ENCODE measurements at places on chromosomes 6 and 20.

DNA sequence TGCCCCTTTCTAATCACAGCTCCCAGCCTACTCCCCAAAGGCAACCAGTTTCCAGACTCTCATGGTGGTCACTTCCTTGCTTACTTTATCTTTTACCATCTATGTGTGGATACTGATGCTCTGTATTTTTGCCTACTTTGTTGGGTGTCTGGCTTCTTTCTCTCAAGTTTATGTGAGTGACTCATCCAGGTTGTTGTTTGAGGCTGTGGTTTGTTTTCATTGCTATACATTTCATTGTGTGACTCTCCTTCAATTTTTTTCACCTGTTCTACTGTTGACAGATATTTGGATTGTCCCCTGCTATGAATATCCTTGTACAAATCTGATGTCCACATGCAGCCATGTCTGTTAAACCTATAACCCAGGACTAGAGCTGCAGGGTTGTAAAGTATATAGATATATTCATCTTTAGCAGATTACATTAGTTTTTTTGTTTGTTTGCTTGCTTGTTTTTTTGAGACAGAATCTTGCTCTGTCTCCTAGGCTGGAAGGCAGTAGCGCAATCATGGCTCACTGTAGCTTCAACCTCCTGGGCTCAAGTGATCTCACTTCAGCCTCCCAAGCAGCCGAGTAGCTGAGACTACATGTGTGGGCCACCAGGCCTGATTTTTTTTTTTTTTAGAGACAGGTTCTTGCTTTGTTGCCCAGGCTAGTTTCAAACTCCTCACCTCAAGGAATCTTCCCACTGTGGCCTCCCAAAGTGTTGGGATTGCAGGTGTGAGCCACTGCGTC, 72.9 kb upstream of the EEF1E1 start:
- no peak for DNase-seq

- no peak for DNase-seq
These were observed 12.7 kb upstream of the SMOC2 start for GRCh38 chr6:168428052-168428826.

DNA sequence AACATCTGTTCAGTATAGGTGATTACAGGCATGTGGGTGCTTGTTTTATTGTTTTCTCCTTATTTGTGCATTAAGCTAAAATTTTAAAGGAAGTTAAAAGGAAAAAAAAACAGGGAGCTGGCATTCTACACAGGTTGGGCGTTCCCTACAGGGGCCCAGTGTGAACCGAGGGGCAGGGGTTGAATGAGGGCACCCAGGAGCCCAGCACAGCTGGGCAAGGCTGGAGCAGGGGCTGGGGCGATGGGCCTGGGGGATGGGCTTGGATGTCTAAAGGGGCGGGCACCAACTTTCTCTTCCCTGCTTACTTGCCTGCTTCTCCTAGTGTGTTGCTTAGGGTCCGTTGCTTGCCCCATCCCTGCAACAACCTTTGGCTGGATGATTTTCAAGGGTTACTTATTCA, 230.2 kb upstream of the RNF24 start:
- no peak for DNase-seq

DNA sequence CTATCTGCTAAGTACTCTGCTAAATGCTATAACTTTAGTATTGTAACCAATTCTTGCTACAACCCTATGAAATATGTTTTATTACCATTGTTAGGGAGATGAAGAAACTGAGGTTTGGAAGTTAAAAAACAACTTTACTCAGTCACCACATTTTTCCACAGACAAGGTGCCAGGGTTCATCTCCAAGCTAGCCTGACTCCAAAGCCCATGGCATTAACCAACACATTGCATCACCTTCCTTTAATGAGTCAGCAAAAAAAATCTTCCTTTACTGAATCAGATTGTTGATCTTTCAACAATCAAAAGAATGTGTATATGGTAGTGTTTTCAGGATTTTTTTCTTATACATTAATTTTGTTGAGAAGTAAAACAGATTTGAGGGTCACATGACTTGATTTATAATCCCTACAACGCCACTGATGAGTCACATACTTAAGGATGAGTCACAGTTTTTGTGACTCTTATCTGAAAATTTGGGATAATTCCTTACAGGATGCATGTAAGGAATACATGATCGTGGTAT, 41.5 kb downstream of the MAN1A1 start:
- no peak for DNase-seq

GRCh38 chr6:14811775-14812428, 434.0 kb upstream of the JARID2 start:
- no peak for DNase-seq

DNA sequence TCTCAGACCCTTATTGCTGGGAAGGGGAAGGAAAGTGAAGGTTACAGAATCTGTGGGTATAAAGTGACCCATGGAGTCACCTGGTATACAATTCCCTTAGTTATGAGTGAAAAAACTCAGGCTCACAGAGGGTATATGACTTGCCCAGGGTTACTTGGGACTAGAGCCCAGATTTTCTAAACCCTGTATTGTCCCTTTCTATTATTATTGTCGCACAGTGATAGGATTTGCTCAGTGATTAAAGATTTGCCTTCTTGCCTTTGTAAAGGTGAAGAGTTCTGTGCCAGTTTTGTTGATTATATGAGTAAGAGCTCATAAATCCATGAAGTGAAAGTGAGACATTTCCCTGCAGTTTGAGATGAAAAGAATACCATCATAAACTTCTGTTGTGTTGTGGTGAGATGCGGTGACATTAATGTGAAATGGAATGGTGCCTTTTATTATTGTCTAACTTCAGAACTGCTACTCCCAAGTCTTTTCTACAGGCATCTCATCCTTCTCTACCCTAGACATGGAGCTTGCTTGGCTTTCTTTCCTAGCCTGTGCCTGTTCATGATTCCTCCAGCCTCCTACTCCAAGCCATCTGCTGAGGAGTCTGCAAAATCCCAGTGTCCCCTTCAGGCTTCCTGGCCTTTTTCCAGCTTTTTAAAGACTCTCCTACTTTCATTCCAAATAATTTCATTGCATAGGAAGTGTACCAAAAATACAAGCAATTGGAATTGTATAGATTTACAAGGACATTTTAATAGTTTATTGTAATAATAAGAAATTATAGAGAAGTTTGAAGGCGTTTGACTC, 33.5 kb upstream of the ADIG start:
- DNase-seq = no peak

GRCh38 chr6:10719296-10719963, 3.4 kb upstream of the TMEM14C start:
- DNase-seq = no peak

- DNase-seq = no peak
These were observed 9.1 kb upstream of the ZNF133 start for GRCh38 chr20:18279242-18279641.

DNA sequence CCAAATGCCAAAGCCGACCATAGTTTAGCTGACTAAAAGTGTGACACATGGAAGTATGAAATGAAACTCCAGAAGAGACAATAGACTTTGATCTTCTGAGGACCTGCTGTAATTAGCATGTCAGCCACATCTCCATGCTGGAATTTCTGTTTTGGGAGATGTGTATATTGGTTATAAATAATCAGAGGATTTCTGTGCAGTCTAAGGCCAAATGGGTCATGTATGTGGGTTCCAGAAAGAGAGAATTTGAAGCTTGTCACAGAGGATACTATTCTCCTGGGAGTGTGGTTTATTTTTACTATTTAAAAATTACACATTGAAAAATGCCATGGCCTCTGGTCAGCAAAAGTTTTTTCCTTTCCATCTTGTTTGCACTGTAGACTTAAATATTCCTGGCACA, 405.5 kb upstream of the PLCB4 start:
- no peak for DNase-seq

DNA sequence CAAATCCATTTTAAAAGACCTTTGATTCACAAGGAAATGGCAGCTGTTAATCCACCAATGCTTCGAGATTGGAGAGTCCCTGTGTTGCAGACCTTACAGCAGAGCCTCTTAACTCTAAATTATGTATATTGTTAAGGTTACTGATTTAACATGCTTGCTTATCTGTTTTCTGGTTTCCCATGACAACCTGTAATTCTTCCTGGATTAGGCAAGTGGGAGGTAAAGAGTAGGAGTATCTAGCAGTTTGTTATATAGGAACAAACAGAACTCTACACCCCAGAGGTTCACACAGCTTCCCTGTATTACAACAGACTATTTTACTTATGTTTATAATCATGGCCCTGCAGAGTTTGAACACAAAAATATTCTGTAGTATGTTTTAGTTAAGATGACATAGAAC, 39.5 kb downstream of the NKX2-4 start:
- DNase-seq = no peak

DNA sequence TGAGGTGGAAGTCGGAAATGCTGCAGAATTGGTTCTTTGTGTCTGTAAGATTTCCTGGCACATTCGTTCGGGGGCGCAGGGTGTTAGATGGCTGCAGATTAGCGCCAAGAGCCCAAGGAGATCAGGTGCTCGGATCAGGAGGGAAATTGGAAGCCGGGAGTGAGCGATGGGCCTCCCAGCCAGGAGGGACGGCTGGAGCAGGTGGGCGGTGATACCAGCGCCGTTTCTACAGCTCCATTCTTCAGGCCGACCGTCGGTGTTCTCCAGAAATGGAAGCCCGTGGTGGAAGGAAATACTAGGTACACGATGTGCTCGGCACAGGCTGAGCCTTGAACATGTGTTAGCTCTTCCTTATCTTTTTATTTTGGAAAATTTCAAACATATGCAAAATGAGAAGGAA, 6.5 kb downstream of the SIRPA start:
- no peak for DNase-seq

DNA sequence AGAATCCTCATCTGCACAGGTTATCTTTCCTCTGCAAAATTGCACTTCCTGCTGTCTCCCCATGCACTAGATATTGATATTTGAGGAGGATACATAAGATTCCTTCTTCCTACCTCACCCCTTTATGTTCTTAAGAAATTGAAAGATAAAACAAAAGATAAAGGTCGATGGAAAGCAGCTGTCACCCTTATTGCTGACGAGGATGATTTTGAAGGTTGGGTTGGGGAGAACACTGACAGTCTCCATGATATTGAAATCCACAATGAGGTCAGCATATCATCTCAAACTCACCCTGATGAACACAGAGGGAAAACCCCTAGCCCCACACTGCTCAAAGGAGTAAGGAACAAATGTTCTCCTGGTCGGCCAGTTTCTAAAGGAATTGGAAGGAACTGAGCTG, 110.6 kb upstream of the FUT9 start:
- no peak for DNase-seq

GRCh38 chr6:139064981-139065665, 36.6 kb downstream of the ABRACL start:
- no peak for DNase-seq

- DNase-seq = no peak
These were observed 71.0 kb upstream of the MRAP2 start for GRCh38 chr6:83962582-83962981.

DNA sequence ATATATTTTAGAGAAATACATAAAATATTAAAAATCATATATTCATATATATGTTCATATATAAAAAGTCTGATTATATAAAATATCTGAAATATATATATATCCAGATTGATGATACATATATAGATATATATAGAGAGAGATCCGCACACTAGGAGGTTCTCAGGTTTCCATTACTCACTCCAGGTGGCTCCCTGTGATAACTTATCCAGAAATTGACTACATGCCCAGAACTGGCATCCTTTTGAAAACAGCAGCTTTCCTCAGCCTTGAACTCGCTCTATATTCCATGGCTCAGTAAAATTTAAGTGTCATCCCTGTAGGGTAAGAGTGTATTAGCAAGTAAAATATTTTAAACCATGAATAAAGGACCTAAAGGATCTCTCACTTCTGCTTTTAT, 206.8 kb downstream of the TINAG start:
- DNase-seq = no peak

DNA sequence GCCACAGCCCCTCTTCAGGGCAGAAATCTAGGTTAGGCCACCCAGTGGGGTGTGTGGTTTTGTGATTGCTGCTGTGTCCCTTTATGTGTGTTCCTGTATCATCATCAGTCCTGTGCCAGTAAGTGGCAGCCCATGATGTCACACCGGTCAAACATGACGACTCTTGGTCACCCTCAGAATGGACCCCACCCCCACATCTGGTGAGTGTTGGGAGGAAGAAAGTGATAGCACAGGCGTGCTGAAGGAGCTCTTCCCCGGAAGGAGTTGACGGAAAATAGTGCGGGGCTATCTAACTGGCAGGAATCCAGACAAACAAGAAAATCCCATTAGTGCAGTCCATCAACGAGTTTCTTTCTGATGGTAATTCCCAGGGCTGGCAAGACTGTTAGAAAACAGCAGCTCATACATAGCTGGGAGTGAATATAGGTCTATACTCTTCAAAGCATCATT, 33.4 kb upstream of the IL17A start:
- DNase-seq = no peak

GRCh38 chr20:21146215-21146614, 20.3 kb downstream of the KIZ start:
- DNase-seq = no peak

DNA sequence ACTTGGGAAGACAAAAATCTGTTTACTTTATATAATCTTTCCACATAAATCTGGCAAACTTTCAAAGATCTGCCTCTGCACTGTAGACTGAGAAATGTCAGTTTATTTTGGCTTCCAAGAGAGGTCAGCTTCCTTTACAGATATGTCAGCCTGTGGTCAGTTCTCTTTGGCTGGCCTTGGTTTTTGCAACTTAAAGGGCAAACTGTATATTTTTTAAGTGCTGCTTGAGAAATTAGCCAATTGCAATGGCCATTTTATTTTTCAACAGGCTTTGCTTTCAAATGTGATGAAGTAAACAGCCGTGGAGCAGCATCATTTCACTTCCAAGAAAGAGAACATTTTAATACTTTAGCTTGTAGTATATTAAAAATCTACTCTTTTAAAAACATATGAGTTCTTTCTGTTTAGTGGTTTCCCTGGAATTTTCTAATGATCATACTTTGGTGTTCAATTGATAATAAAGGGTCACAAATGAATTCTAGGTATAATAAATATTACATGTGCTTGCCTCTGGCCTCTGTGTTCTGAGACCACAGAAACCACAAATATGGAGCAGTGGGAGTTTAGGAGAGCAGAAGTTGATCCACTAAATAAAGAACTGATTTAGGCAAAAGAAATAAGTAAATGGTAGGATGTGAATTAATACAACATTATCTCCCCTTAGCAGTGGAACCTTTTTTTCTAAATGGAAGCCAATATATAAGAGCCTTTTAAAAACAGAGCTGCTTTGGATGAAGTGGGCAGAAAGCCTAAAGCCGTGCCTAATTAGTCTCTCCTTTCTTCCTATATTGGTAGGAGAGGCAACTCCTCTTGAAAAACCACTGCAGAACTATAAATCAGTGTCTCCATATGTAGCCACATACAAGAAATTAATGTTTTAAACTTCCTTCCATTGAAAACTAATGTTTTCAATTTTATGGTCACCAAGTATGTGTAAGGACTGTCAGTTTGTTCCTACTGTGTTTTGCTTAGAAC, 16.2 kb downstream of the ADGRB3 start:
- DNase-seq = no peak

GRCh38 chr20:62368392-62368975, 1.4 kb upstream of the LAMA5 start:
- no peak for DNase-seq

DNA sequence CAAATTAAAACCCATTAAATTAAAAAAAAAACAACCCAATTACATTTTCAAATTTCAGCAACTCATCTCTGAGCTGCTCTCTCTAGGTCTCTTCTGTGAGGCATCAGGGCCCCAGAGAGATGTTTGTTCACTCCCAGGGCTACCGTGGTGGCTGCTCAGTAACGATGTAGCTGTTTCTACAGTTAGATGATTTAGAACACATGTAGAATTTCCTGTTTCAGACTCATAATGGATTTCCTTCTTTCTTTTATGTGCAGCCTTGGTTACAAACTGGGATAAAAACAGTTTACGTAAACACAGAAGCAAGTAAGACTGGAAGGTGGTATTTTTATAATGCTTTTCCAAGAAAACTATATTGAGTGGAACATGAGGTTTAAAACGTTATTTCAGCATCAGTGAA, 116.1 kb upstream of the CCN2 start:
- DNase-seq = no peak

Data from nucleus accumbens (tissue), 56 donors.